ENCODE measurements at places on chromosomes 4 and X.

DNA sequence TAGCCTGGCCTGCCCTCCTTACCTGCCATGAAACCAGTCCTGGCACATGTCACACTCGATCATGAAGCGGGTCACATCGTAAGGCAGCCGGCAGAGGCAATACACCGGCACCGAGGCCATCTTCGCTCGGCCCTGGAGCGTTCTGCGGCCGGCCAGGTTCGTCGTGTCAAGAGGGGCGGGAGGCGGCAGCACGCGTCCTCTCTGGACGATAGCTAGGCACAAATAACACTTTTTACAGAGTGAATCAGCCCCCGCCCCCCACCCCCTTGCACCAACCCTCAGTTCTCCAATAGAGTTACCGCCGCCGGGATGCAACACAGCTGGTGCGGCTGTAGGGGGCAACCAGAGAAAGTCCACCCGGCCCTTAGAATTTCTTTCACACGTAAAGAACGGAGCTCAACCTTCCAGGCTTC is 1.7 kb downstream of the PHF8 start:
- DNase-seq, result peak; percentile 9

- DNase-seq, result no peak
Measured at GRCh38 chr4:172725581-172725980, 443.0 kb upstream of the GALNT7 start.

DNA sequence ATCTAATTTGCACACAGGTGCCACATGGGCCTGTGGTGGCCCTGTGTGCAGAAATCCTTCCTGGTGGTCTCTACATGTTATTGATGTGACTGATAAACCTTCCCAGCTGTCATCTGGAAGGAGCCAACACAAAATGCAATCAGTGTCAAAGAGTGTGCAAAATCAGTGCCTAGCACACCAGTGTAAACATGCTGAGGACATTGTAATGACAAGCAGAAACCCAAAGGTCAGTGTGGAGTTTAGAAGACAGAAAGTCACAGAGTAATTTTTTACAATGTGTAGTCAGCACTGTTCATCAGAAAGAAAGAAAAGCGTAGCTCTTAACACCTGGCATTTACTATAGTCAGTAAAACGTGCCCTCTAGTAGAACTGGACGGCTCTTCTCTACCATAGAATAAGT is 50.3 kb downstream of the PHKA2 start:
- no peak for DNase-seq

DNA sequence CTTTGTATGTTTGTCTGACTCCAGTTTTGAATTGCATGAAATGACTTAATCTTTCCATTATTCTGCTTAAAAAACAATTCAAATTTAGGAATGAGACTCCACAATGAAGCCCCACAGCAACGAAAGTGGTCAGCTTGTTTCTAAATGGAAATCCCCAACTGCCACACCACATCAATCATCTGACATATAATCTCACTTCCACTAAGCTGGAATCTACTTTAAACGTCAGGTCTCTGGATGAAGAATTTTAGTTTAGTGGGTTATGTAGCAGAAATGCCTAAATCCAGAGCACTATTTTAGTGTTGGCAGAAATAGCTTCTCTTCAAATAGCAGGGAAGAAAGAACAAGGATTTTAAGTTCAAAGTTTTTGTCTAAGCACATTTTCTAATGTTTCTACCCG is 1.7 kb upstream of the BMP2K start:
- DNase-seq, result no peak

GRCh38 chr4:37970702-37971101 is 10.5 kb downstream of the PTTG2 start:
- peak; percentile 23 for DNase-seq

DNA sequence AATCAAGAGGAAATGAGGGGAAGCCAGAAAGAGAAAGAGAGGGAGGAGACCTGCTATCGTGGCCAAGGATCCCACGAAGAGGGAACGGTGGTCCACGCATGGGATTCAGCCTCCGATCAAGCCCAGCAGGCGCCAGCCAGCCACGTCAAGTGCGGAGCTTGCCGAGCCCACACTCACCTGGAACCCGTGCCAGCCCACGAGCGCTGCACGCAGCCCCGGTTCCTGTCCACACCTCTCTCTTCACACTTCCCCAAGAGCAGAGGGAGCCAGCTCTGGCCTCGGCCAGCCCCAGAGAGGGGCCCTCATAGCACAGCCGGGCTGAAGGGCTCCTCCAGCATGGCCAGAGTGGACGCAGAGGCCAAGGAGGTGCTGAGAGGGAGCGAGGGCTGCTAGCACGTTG is 795.1 kb upstream of the GRIA3 start:
- DNase-seq, result no peak

DNA sequence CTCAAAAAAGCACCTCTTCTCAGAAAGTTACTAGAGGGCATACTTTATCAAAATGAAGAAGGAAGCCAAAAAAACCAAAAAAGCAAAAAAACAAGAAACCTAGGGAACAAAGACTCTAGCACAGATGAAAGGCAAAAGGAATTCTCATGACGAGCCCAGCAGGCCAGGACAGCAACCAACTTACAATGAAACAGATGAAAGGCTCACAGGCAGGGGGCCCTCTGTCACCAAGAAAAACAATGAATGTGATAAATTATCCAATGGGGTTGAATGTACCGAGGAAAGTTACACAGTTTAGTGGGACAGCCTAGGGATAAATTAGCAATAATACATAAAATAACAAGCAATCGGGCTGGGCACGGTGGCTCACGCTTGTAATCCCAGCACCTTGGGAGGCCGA is 79.0 kb downstream of the GPR82 start:
- DNase-seq, result no peak

DNA sequence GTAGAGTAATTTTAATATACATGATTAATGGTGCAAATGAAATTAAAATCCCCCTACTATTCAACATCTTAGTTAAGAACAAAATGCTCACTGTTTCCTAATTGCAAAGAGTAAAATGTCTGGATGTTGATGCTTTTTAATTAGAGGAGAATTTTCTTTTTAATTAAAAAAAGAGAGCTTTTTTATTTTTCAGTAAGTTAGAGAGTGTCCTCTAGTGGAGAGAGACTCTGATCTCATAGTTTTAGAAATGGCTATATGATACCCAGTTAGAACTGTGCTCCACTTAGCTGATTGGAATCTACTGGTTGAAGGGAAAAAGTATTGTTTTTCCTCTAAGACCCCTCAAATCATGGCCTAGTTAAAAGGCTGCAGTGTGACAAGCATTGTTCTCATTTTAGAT is 312.0 kb upstream of the MAGEB2 start:
- DNase-seq, result no peak

DNA sequence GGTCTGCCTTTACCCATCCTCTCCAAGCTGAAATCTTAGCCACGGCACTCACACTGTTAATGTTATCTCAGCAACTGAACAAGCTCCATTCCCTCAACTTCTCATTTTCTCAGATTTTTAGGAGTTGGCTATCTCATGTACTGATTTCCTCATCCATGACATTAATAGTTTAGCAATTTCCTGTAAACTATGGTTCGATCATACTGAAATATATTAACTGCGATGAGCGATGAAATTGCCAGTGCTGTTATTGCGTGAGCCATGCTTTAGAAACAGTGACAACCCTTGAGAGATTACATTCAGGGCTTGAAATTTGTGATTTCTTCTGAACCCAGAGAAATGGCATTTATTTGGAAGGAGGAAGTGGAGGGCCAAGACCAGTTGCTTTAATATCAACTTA is 223.7 kb downstream of the GPAT3 start:
- no peak for DNase-seq

DNA sequence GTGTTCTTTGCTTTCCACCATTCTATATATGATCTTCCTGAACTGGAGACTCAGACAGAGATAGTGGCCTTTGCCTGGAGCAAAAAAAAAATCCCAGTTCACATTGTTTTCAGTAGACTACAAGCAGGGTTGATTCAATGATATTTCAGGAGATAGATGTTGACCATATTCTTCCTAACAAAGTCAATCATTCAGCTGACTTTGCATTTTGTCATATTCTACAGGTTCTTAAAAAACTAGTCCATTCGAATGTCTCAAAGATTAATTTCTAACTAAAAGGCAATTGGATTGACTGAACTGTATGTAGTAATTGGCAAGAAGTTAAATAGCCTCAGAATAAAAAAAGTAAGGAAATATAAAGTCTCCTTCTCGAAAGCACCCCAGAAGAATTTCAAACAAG is 479.5 kb downstream of the NKX6-1 start:
- DNase-seq, result no peak

Measured in naive thymus-derived CD8-positive, alpha-beta T cell (primary cell).